ENCODE measurements at places on chromosomes 1 and 21.

DNA sequence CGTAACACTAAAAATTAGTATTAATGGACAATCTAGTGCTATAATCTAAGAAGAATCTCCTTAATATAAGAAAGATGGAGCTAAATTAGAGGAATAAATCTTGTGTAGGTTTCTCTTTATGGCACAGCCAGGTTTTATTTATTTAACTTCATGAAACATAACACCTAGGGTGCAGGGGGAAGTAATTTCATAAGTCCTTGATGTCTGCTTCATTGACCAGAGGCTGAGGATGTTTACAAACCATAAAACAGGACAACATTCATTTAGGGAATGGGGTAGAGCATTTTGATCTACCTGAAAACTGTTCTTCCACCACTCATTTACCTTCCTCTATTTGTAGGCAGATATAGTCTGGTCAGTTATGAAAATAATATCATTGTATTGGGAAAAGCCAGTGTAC lies 95.5 kb downstream of the NGF start:
- no peak for DNase-seq

- no peak for DNase-seq
Measured at GRCh38 chr1:21931171-21932093, 5.7 kb downstream of the HSPG2 start.

- no peak for DNase-seq
Measured at GRCh38 chr1:45370575-45370974, 30.3 kb upstream of the MUTYH start.

DNA sequence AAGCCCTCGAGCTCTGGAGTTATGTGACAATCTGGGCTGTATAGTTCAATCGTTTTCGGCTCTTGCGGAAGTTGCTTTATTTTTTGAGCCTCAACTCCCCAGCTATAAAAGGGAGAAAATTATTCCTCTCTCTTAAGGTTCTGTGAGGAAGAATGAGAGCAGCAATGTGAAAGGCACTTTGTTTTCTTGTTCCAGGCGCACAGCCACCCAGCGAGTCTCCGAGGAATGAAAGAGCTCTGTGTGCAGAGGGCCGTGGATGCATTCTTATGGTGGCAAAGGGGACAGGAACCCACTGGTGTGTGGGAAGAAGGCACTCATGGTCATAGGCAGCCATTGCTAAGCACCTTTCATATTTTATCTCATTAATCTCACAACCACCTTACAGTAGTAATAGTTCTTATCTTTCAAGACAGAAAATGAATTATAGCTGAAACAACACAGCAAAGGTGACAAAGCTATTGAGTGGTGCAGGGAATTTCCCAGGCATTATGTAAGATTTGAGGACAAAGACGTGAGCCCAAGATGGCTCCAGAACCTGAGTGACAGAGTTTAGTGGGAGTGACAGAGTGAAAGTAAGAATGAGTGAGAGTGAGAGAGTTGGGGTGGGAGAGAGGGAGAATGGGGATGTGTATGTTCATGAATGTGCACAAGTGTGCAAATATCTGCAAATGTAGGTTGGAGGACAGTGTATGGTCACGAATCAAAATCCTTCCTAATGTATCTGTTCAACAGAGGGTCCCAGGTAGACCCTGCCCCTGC lies 9.4 kb downstream of the CYP2J2 start:
- no peak for DNase-seq

DNA sequence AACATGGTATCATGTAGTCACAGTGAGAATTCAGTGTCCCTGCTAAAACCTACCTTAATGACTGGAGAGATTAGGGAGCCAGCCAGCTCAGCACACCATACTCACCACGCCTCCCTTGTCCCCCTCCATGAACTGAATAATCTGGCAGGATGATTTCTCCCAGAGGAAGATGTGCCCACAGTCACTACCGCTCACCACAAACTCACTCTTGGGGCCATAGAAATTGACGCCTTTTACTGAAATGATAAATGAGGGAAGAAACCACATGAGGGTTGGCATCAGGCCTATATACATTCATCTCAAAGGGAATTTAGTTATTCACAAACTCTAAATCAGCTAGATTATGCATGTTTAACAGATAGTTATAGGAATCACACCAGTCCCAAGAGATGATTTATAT lies 17.4 kb downstream of the PEA15 start:
- DNase-seq, result no peak

- no peak for DNase-seq
Measured at GRCh38 chr1:72271555-72272085, 10.7 kb downstream of the NEGR1 start.

GRCh38 chr1:53390736-53391135 lies 62.9 kb upstream of the LRP8 start:
- DNase-seq, result no peak

DNA sequence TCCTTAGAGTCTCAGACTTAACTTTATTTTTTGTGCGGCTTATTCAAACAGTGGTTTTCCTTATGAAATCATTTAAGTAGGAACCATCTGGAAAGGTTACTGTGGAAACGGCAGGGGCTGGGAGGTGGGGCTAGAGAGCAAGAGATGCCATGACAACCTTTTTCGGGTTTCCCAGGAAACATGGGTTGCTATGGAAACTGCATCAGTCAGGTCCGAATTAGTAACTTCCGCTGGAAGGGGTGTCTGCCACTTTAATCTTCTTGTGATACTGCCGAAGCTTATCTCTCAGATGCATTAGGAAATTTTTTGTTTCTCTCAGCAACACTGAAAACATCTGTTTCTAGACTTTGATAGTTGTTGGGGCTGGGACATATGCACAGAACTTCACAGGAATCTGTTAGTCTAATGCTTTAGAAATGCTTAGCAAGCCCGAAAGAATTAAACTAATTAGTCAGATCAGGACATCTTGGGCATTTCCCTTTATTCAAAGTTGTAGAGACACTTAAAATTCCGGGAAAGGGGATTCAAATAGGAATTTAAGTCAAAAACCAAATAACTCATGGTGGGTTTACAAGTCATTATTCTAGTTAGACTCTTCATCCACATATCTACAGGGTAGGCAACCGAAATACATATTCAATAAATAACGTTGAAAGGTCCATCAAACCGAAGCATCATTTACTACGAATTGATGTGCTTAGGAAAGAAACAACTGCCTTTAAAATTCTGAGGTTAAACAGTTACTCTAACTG lies 2.6 kb downstream of the KCNA3 start:
- no peak for DNase-seq

DNA sequence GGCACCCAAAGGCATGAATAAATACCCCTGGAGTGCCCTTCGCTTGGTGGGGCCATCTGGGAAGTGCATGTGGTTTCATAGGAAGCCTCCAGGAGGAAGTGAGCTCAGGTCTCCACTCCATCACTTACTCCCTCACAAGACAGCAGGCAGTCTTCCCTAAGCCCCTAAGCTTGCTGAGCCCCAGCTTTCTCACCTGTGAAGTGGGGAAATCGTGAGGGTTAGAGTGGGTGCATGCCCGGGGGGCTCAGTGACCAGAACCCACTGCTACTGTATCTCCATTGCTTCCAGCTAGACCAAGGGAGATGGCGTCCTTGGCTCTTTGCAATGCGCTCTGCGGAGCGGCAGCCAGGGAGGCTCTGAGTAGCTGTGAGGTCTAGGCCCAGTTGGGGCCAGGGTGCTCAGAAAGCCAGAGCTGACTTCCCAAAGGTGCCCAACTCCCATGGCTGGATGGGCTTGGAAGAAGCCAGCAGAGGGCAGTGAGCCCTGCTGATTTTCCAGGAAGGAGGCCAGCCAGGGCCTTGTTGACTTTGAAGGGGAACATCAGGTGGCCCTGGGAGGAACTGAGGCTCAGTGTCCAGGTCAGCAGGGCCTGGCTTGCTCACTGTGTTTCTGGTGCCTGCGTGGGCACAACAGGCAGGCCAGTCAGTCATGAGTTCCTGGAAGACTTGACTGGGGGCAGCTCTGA lies 27.3 kb downstream of the CDCP2 start:
- no peak for DNase-seq

GRCh38 chr1:237042892-237043576 lies 1.1 kb downstream of the RYR2 start:
- DNase-seq, result no peak

GRCh38 chr1:99062192-99062591 lies 57.5 kb upstream of the PLPPR5 start:
- DNase-seq, result no peak

- DNase-seq, result no peak
Measured at GRCh38 chr1:76095802-76096201, 21.3 kb downstream of the ST6GALNAC3 start.

DNA sequence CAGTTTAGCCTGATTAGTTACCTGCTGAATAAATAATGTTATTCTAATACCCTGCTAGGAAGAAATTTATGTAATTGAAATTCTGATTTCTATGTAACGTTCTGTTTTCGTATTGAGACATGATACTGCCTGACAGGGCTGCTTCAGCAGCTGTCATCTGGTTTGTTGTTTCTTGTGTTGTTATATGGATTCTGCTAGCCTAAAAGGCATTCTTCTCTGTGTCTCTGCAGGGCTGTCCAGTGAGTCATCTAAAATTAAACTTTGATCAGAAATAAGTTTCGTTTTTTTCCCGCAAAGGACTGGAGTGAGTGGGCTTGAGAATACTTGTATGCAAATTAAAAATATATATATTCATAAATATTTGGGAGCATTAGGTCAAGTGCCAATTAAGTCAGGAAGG lies 93.0 kb downstream of the DYRK1A start:
- no peak for DNase-seq

DNA sequence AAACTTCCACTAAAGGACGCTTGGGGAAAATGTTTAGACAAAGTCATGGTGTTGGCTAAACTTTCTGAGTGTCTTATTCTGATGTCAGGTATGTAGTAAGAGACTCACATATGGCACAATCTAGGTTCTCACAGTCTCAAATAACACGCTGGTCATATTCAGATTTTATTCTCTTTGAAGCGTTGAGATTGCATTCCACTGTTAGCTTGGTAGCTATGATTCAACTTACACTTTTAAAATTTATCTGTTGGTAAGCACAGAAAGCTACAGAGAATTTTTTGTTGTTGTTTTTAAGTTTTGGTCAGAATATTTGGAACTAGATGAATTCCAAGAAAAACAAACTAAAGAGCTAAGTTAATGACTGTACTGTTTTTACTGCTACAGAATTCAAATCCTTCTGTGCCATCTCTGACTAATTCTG lies 126.7 kb downstream of the PRRX1 start:
- DNase-seq, result no peak

DNA sequence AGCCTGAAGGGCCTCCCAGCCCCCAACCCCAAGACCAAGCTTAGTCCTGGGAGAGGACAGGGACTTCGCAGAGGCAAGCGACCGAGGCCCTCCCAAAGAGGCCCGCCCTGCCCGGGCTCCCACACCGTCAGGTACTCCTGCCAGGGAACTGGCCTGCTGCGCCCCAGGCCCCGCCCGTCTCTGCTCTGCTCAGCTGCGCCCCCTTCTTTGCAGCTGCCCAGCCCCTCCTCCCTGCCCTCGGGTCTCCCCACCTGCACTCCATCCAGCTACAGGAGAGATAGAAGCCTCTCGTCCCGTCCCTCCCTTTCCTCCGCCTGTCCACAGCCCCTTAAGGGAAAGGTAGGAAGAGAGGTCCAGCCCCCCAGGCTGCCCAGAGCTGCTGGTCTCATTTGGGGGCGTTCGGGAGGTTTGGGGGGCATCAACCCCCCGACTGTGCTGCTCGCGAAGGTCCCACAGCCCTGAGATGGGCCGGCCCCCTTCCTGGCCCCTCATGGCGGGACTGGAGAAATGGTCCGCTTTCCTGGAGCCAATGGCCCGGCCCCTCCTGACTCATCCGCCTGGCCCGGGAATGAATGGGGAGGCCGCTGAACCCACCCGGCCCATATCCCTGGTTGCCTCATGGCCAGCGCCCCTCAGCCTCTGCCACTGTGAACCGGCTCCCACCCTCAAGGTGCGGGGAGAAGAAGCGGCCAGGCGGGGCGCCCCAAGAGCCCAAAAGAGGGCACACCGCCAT lies 21.9 kb upstream of the ARF1 start:
- no peak for DNase-seq

DNA sequence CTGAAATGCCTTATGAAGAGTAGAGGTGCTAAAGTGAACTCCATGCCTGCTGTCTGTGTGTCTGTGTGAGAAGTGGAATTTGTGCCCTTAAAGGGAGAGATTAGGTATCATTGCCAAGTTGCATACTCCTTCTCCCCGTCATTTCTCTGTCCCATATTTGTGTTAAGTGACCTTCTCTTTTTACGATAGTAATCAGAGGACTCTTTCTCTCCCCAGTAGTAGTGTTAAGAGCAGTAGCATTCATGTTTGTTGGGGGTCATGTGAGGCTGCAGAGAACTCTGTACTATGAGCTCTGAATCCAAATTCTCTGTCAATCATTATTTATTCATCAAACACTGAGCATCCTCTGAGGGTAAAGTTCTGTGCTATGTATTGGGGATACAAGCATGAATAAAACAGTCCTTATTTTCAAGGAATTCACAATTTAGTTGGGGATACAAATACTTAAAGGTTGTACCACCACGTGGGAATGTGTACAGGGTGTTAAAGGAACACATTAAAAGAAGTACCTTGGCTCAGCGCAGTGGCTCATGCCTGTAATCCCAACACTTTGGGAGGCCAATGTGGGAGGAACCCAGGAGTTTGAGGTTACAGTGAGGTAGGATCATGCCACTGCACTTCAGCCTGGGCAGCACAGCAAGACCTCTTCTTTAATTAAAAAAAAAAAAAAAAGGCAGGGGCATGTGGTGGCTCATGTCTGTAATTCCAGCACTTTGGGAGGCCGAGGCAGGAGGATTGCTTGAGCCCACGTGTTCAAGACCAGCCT lies 24.8 kb upstream of the KCNQ4 start:
- no peak for DNase-seq

- no peak for DNase-seq
Measured at GRCh38 chr1:206694171-206695124, 9.7 kb downstream of the MAPKAPK2 start.

DNA sequence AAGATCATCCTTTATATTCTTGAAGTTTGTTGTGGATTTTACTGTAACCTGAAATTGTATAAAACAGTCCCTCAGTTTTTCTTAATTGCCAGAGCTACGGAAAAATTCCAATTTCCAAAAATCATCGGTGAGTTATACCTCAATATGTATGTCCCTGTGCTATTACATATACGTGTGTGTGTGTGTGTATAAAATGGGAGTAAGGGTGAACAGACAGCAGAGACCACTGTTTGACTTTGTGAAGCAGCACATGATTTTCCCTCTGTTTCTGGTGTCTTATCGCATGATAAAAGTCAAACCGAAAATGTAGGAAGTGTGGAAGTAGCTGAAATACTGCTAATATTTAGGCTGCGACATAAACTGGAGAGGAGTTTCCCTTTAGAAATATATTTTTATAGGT lies 1.2 kb downstream of the OR2T1 start:
- DNase-seq, result no peak

GRCh38 chr1:221272940-221273339 lies 393.7 kb downstream of the HLX start:
- no peak for DNase-seq

DNA sequence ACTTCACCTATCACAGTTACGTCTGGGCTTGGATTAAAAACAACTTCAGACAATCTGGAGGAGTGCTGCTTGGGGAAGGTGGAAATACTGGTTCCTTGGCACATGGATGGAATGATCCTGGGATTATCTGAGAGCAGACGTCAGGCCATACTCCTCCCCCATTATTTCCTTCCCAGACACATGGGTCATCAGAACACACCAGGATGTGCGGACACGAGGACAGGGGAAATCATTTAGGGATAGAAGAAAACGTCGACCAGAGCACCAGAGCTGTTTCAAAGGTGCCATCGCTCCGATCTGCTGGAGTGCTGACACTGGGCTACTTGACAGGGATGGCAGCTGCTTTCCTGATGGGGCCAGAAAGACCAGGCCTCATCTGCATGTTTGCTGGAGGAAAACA lies 31.8 kb upstream of the ANGPTL7 start:
- DNase-seq, result no peak

Measured in iPS DF 6.9 (cell line).